ENCODE measurements at places on chromosomes 13 and 19.

DNA sequence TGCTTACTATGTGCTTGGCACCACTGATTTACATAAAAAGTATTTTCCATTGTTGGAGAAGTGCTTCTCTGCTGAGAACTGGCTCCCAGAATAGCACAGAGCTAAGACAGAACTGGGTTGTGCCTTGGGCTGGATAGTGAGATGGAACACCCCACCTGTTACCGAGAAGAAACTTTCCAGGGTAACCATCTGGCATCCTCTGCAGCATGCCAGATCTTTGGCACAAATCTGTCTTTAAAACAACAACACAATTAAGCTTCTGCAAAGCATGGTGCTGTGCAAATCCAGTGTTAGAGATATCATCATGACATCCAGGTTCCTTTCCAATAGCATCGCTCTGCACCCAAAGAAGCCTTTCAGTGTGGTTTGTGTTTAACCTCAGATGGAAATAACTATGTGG, 202.5 kb upstream of the RFC3 start:
- DNase-seq = no peak

DNA sequence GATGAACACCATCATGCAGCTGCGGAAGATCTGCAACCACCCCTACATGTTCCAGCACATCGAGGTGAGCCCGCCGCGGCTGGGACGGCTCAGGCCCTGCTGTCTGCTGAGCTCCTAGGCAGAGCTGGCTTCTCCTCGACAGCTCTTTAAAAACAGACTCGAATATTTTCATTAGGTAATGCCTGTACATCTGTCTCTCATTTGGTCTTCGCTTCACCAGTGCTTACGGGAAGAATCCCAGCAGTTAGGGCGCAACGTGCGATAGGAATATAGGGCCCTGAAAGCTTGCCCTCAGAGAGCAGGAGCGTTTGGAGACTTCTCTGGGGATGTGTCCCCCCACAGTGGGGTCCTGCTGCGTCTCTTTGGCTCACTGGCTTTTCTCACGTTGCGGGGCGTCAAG, 63.8 kb upstream of the LDLR start:
- no peak for DNase-seq

DNA sequence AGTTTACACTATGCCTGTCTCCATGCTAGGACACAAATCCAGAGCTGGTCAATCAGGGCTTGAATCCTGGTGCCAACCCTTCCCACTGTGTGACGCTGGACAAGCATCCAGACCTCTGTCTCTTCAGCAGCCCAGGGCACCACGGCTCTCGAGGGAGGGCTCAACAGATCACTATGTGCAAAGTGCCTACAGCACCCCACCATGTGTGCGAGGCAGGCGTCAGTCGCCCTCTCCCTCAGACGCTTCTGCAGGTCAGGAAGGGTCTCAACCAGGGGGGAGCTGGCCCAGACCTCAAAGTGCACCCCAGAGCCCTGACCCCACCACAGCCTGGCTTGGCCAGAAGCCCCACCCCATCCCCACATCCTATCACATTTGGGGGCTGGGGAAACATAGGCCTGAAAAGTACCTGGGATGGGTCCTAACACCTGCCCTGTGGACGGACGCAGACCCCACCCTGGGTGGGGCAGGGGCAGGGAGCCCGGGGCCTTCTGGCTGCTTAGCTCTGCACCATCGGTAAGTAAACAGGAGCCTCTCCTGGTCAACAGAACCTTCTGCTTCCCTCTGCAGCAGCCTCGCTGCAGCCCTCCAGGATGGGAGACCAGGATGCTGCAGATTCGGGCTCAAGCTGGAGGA, 2.9 kb upstream of the C2CD4C start:
- no peak for DNase-seq

DNA sequence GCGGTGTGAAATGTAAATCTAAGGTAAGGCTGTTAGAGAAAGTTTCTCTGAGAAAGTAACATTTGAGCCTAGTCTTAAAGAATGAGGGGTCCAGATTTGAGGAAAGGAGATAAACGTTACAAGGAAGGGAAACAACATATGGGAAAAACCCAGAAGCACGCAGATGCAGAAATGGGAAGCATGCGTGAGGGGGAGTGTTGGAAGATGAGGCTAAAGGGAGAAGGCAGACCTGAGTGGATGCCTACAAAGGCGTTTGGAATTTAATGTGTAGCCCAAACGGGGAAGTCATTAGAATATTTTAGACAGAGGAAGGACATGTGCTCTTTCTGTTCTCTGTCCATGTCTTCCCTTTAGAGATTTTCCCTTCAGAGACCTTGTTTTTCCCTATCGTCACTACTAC, 61.0 kb downstream of the TPT1 start:
- no peak for DNase-seq

DNA sequence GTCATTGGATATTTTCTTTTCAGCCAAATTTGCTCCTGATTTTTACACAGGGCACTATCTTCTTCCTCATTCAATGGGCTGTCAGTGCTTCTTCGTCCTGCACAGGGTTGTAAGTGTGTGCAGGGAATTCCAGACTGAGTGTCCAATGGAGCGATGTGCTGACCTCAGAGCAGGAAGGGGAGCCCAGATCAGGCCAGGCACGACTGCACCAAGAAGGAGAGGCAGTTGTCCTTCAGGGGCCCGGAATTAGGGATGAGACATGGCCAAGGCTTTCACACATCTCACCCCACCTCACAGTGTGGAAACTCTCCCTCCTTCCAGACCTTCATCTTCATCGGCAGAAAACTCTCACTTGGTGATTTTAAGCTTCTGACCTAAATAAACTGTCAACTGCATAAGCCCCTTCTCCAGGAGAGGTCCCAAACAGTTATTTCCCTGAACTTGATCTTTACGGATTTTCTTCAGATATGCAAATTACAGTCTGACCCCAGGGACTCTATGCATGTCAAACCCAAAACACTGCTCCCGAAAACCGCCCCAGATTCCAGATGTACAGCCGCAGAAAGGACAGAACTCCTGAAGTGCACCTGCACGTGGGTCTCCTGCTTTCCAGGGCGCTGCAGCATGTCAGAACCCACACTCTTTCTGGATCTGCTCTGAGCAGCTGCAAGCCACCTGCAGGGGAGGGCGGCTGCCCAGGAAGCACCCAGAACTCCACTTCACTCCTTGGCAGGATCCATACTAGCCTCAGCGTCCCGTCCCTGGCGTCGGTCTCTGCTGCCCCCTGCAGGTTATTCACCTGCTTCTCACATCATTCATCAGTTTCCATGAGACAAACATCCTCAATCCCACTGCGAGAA, 625 bp upstream of the ZNF20 start:
- peak; percentile 90 for DNase-seq

DNA sequence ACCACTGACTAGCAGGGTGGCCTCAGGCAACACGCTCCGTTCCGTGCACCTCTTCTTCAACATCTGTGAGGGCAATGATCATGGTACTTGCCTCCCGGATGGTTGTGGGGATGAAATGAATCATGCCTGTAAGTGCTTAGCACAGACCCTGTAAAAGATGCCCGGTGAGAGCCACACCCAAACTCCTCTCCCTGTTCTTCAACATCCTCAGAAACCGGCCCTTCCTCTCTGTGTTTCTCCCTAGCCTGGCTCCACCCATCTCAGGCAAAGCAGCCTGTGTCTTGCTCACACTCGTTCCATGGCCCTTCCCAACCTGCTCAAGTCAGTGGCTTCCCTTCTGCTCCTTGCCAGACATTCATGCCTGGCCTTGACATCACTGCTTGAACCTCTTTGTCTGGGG, 5.8 kb upstream of the DMKN start:
- no peak for DNase-seq

GRCh38 chr19:7605490-7606222, 10.0 kb downstream of the CAMSAP3 start:
- DNase-seq = no peak

GRCh38 chr19:58010507-58010906, 7.9 kb upstream of the ZNF606 start:
- DNase-seq = no peak

GRCh38 chr13:48626077-48626449, 27.7 kb upstream of the CYSLTR2 start:
- no peak for DNase-seq

GRCh38 chr19:18053576-18054219, 33.0 kb downstream of the IL12RB1 start:
- no peak for DNase-seq

- peak; percentile 89 for DNase-seq
Observed at GRCh38 chr19:13207846-13208671, 57.8 kb downstream of the IER2 start.

DNA sequence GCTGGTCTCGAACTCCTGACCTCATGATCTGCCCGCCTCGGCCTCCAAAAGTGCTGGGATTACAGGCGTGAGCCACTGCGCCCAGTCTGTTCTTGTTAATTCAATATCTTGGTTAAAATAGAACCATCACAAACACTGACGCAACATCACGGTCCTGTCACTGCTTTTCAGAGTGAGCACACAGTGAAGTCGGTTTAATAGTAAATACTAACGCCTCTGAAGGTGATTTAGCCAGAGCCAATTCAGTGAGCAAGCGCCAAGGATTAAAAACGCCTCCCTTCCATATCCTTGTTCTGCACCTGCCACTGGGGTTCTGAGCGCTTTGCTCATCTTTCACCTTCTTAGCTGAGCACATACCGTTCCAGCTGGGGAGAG, 30.3 kb downstream of the LAMP1 start:
- DNase-seq = no peak

DNA sequence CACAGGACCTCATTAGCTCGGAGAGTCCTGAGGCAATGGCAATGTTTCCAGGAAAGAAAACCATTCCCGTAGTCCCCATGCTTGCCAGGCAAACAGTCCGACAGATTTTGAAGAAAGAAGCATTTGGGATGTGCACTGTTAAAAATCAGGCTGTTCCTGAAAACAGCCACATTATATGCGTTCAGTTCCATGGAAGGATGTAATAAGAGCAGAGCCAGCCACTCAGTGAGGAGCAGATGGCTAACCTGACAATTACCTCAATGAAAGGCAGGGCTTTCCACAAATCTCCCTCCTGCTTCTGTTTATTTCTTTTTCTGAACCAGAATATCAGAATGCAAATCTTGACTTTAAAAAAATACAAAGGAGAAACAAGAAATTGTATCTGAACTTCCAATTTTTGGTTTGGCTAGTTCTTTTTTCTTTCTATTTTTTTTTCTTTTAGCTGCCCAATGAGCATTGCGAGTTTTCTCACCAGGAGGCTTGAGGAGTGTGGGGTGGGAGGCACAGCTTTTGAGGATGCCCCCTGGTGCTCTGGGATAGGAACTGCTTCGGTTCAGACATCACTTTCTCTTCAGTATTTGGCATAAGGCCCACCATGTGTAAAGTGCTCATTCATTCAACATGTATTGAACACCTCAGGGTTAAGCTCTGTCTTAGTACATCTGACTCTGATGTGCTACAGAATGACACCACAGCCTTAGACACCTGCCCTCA, 124.2 kb downstream of the TBC1D4 start:
- no peak for DNase-seq

- peak; percentile 58 for DNase-seq
Observed at GRCh38 chr13:94859278-94859691, 146.9 kb upstream of the SOX21 start.

- no peak for DNase-seq
Observed at GRCh38 chr19:41861116-41861768, 1.2 kb downstream of the RPS19 start.

DNA sequence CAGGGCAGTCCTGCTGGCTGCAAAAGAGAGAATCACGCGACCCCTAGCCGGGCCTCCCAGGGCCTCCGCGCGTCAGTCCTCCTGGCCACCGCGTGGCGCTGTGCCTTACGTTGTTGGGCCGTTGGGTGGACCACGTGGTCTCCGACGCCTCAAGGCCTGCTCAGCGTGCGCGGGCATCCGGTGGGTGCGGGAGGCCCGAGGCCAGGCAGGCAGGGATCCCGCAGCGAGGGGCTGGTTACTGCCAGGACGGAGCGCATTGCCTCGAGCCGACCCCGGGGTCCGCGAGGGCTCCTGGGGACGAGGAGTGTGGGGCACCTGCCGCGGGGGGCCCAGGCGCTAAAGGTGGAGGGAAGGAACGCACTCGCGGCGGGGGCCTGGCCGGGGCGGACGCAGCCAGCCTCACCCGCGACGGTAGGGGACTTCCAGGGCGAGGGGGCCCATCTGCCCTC, at the start of gene TDRD12:
TSS of gene TDRD12 (plus strand) at position 157 of the 449 bp plus-strand sequence. CDS start 306 bp downstream, outside the sequence.
- DNase-seq = no peak

GRCh38 chr19:39052243-39052746, 19.9 kb upstream of the FBXO27 start:
- peak; percentile 35 for DNase-seq

DNA sequence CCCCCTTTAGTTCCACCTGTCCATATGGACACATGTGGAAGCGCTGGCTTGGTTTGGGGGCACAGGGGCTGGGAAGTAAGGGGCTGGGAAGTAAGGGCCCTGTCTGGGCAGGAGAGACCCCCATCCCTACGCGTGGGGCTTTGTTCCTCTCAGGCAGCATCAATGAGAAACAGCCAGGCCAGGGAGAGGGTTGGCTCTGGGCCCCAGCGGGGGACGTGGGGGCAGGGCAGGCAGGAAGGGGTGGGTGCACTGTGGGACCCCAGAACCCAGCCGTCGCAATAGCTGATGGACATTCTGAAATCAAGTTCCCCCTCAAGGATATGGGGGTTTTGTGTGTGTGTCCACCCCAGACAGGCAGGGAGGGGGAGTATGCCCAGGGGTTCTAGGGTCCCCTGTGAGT, 1.2 kb downstream of the NCAN start:
- no peak for DNase-seq

GRCh38 chr13:44932850-44933251, 56.4 kb downstream of the NUFIP1 start:
- DNase-seq = no peak

DNA sequence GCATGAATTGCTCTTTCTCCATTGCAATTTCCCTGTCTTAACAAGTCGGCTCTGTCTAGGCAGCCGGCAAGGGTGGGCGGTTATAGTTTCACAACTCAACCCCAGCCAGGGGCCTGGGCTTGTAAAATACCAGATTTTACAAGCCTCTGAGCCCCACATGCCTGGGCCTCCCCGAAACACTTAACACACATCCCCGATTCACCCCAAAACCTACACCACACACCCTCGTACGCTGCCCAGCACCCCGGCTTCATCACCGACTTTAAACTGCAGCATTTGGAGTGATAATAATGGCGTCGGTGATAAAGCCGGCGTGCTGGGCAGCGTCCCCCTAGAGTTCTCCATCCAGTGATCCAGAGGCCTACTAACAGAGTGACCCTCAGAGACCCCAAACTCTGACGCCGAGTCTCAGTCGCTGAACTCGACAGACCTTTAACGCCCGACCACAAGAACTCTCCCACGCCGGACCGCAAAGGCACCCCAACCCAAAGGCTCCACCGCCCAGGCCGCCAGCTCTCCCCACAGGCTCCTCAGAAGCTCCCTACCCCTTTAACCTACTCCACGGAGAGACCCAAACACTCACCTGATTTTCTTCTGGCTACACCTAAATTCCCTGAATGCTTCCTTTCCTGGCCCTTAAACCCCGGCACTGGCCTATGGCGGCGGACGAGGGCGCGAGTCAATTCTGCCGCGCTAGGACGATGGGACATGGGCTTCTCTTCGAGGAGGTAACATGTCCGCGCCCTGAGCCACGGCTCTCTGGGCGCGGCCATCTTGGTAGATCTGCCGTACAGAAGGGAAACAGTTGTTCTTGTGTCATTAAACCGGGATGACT, at the start of gene ZNF649:
TSS of gene ZNF649 (minus strand) at position 687 of the 835 bp plus-strand sequence. CDS start 4,910 bp downstream, outside the sequence.
- DNase-seq = peak; percentile 89

Measured in right hindlimb (tissue), 1 donor.